T1000 (cell line): ENCODE measurements at places on chromosomes 13 and 19.

DNA sequence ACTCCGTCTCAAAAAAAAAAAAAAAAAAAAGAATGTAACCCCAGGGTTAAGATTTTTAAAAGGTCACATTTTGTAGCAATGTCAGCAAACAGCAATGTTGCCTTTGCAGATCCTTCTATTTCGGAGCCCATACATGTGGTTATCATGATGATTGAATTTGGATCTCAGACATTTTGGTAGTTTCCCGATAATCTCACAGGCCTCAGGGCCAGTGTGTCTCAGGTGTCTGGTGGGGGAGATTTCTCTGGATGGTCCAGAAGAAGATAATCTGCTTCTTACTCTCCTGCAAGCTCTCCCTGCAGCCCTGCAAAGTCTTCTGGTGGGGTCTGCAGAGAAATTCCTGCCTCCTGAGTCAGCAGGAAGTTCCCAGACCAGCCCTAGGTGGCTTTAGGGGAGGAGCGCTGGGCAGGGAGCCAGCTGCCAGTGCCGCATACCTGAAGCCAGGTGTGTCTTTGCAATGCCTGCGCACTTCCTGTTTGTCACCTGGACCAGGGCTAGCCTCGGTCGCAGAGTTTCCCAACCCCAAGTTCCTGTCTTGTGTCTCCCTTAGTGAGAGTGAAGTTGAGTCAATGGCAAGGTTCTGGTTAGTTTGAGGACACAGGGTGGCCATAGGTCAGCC lies 1.4 kb downstream of the SH2D3A start:
- DNase-seq: no peak

DNA sequence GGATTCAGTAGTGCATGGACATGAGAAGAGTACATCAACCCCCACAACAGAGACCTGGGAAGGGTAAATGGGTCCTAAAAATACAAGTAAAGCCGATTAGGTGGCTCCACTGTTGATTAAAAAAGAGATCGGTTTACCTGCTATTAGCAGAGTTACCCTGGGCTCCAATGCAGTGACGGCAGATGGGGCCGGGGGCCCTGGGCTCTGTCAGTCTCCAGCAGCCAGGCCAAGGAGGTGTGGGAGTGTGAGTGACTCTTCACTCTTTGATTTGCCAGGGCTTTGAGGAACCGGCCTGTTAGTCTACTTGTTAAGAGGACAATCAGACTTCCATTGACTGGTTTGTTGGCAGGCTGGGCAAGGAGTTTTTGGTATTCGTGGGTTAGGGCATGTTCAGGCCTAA lies 1368.7 kb downstream of the UQCRFS1 start:
- DNase-seq: no peak

DNA sequence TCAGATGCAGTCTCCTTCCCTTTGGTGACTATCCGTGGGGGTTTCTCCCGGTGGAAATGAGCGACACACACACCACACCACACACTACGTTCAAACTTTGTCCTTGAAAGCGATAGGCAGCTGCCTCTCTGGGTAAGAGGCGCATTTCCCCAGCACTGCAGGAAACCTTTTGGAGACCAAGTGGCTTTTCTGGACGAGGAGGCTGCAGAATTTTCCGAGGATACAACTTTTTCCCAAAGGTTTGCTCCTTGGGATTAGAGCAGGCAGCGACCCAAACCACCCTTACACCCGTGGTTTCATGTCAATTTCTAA lies 38.2 kb upstream of the FLT1 start:
- no peak for DNase-seq

DNA sequence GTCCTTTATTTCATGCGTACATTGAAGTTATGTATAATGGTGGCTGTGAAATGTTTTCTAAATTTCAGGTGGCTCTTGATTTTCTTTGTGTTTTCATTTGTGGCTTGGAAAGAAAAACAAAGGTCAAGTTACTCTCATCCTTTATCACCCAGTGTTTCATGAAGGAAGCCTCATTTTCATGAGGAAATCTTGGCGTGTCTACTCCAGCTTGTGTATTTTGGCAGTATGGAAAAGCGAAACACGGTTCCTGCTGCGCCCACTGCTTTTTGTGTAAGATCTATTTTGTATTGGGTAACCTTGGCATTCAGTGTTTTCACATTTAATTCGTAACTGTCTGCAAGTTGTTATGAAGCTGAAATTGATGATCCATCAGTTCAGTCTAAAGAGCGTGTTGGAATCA lies 147.0 kb upstream of the RNF113B start:
- no peak for DNase-seq

DNA sequence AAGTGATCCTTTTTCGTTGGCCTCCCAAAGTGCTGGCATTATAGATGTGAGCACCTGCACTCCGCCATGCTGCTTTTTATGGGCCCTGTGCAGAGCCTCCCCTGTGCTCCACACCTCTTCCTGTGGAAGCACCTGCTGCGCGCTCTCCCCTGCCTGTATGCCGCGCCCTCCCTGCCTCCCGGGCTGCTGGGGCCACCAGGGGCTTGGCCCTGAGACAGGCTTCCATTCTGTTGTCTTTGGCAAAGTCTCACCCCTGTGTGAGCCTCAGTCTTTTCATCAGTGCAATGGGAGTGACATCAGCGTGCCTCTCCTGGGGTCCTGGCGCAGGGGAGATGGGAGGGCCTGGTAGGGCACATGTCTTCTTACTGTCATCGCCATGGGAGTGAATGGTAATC lies 1.3 kb downstream of the FAM174C start:
- no peak for DNase-seq

GRCh38 chr13:112803422-112803821 lies 113.6 kb downstream of the ATP11A start:
- DNase-seq: no peak

DNA sequence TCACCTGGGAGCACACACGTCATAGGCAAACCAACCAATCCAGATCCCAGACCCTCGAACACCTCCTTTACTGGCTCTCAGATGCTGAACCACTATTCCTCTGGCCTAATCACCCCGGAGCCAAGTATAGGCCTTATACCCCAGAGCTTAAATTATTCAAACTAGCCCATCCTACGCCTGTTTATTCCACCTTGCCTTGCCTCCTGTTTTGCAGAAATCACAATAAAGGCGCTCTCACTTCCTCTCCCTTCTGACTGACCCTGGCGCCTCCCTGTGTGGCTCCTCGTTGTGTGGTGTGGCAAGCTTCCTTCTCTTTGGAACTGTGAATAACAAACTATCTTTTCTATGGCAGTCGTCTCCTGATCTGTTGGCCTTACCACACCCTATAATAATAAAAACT lies 354.9 kb downstream of the ENOX1 start:
- no peak for DNase-seq

DNA sequence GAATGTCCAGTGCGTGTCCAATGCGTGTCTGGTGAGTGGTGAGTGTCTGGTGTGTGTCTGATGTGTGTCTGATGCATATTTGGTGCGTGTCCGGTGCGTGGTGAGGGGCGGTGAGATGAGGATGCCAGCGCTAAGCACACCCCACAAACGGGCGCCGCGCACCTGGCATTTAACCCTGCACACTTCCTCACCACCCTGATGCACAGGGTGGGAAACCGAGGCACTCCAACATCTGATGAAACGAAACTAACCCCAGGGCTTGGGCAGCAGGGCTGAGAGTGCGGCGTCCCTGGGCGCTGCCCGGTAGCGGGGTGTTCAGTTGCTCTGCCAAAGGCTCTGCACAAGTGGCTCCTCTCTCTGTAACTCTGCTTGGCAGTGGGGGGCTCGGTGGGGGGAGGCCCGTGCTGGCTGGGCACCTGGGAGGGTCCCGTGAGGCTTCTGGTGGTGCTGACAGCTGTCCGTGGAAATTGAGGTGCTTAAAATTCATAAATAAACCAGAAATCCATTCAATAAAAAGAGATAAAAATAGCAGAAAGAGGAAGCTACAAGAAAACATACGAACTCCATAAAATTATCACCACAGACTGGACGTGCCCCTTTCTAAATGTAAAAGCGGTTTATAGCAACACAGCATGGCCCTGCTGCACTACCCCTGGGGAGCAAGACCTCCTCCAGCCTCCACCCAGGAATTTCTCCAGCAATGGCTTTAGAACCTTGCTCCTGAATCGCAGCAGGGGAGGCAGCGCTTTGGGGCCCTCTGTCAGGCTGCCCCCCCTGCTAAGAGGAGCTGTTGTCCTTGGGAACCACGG lies 76.0 kb downstream of the RASA3 start:
- no peak for DNase-seq

DNA sequence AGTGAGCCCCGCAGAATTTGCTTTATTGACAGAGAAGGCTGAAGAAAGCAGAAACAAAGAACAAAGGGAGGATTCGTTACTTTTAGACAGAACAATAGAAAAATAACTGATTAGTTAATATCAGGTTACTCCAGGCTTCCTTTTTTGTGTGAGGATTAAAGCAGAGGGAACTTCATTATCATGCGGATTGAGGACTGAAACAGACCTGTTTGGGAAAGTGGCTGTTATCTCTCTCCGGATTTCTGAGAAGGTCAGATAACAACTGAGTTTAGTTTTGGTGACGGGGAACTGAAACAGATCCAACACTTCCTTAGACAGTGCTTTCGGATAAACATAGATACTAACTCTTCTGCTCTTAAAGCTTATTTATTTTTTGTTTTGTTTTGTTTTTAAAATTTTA lies 246.4 kb upstream of the ZNF507 start:
- no peak for DNase-seq

- DNase-seq: no peak
Measured at GRCh38 chr13:53191091-53191490, 162.5 kb downstream of the OLFM4 start.

DNA sequence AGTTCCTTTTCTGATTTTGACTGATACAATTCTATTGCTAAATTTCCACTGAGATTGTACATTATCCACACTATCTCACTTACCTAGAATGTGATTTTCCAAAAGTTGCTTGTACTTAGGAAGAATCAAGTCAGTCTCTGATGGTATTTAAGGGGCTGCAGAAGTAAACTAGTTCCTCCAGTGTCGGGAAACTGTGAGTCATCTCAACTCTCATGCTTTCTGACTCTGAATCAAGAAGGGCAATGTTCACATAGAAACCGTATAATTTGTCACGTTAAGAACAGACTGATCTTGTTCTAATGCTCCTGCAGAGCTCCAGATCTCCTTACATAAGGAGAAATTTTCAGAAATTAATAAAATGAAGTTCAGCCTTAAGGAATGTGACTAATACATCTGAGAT lies 369.3 kb downstream of the KLF5 start:
- no peak for DNase-seq

DNA sequence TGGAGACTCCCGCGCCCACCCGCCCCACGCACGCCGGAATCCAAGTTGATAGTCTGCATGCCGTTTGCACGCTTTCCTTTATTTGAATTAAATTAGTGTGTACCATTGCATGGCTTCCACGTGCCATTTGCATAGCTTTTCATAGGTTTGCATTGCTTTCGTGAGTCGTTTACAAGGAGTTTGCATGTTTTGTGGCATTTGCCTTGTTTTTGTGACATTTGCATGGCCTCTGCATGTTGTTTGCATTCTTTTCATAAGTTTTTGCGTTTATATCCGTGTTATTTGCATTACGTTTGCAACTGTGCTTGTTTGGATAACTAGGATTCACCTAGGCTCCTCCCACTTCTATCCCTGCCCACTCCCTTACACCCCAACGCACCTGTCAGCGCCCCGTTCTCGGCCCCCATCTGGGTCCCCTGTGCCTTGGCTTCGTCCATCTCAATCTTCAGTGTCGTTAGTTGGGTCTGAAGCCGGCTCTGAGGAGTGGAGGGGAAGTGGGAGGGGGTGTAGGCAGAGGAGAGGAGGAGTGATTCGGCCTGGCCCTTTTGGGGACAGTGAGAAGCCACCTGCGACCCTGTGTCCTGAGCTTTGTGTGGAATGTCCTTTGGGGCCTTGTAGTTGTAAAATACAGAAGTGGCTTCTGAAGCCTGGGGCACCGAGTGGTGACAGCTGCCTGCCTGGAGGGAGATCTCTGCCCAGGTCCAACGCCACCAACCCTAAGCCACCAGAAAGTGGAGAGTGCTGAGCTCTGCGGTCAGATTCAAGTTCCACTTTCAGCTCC lies 2.4 kb downstream of the CCDC194 start:
- DNase-seq: no peak

- DNase-seq: no peak
Measured at GRCh38 chr13:28540612-28541011, 45.7 kb upstream of the FLT1 start.

DNA sequence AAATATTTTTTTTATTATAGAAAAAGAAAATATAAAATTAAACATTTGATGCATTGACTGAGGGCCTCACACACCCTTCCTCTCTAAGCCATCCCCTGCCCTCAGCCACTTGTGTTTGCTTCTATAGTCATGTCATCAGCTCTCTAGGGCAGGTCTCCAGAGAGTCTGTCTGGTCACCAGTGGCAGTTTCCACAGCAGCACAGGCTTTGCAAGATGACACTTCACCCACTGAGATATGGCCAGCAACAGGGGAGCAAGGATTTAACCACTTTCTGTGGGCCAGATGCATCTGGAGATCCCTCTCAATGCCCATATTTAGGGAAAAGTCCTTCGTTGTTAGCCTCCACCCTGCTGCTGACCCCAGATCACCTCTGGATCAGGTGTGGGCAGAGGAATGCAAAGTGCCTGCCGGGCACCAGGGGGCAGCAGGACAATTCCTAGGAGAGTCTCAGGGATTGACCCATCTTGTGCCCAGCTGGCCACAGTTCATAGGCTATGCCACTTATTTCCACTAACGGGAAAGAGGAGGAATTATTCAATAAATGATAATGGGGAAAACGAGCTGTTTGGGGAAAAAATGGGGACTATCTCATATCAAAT lies 4.8 kb downstream of the ABCC4 start:
- DNase-seq: no peak

DNA sequence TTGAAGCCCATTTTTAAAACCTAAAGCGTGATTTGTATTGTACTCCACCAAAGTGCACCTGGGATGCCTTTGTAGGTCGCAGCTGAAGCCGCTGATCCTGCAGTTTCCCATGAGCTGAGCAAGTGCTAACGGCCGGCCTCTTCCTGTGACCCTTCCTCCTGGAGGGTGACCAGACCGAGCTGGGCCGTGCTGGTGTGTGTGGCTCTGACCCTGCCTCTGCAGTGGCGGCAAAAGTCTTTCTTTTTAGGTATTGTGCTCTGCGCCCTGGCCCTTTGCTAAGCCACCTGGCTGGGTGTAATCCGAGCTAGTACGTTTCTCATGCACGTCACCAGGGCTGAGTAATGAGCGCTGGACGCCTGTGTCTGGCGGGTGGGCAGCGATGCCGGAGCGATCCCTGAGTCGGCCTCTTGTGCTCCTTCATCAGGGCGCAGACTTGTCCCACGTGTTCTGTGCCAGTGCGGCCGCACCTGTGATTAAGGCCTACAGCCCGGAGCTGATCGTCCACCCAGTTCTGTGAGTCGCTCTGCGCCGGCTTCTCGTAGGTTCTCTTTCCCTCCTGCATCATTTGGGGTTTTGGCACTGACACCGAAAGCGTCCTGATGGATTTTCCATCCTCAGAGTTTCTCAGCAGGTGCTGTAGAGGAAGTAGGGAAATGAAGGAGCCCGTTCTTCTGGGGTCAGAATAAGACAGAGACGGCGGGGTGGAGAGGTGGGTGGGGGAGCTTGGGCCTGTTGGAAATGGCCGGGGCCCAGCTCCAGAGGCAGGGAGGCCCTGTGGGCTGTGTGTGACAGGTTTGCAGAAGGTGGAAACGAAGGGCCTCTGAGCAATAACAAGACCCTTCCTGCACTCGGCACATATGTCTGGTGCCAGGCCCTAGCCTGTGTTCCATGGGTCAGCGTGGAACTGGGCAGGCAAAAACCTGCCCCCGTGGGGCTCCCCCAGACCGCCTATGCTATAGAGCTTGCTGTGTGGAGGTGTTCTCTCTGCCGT lies 9.7 kb downstream of the NAXD start:
- DNase-seq: no peak
